Activated CD8-positive, alpha-beta memory T cell treated with anti-CD3 and anti-CD28 coated beads, Interleukin-2, amount 10 ng/mL, durations not matched to agents 7 days and 5 days (primary cell): ENCODE measurements at places on chromosomes 13 and 19. TPM values are rescaled to one million over a fixed set of nuclear protein-coding genes. Genes with fewer than 3 reads are reported as not detected.

GRCh38 chr13:67120872-67121531, 109.1 kb downstream of the PCDH9 start:
- H3K4me1 ChIP-seq = no peaks in the 10 kb centered on the region
- H3K4me3 ChIP-seq = no peak overlapping the region
- H3K36me3 ChIP-seq = no peaks in the 10 kb centered on the region
- no peak for DNase-seq
- no peak overlapping the region for H3K27ac ChIP-seq
- H3K27me3 ChIP-seq = no peaks in the 10 kb centered on the region

GRCh38 chr19:46481223-46481848, 10.0 kb upstream of the PNMA8A start:
- H3K27ac ChIP-seq = no peak overlapping the region
- H3K4me3 ChIP-seq = no peak overlapping the region
- DNase-seq = no peak
- H3K27me3 ChIP-seq = peaks cover 51% of the 10 kb centered on the region

SYNE4 gene
- total RNA-seq = 3.2 TPM

FUT6 gene
- not detected for total RNA-seq

GRCh38 chr19:4429771-4430171, 27.3 kb downstream of the CHAF1A start:
- no peak overlapping the region for H3K27ac ChIP-seq
- DNase-seq = no peak
- no peaks in the 10 kb centered on the region for H3K4me1 ChIP-seq

ELSPBP1 gene
- total RNA-seq = not detected

GRCh38 chr19:4342314-4342614, 1.1 kb upstream of the MPND start:
- peaks cover 32% of the 10 kb centered on the region for H3K4me1 ChIP-seq
- peaks cover 11% of the 10 kb centered on the region for H3K36me3 ChIP-seq
- H3K27me3 ChIP-seq = no peaks in the 10 kb centered on the region
- no peak for DNase-seq

CD22 gene
- total RNA-seq = 0.41 TPM

BORCS8 gene
- total RNA-seq = 34.8 TPM

- no peak overlapping the region for H3K27ac ChIP-seq
- H3K27me3 ChIP-seq = no peaks in the 10 kb centered on the region
- DNase-seq = peak; percentile 61
- H3K4me1 ChIP-seq = peaks cover 64% of the 10 kb centered on the region
- H3K4me3 ChIP-seq = no peak overlapping the region
- H3K36me3 ChIP-seq = no peaks in the 10 kb centered on the region
Observed at GRCh38 chr13:24228852-24229458, 68.4 kb downstream of the SPATA13 start.

DNA sequence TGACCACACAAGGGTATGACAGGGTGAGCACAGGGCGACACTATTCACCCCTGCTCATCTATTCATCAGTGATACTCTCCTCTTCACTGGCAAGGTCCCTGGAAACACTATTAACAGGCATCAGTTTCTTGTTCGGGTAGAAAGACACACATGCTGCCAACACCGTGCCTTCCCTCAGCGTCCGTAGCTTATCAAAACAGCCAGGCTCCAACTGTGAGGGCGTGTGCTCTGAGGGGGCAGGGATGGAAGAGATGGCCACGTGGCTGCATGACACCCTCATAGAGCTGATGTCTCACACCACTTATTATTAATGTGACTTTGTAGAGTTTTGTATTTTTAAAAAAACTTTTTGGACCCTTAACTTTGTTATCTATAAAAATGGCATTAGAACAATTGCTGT, 160.3 kb downstream of the ITGBL1 start:
- no peaks in the 10 kb centered on the region for H3K36me3 ChIP-seq
- DNase-seq = no peak
- H3K27ac ChIP-seq = no peak overlapping the region
